ENCODE measurements at places on chromosomes 7 and 10.
A peak's percentile ranks its signal among the peaks of the same experiment; 100 is the strongest.

- DNase-seq, result no peak
Observed at GRCh38 chr10:103877861-103878260, 22.5 kb upstream of the SH3PXD2A start.

GRCh38 chr10:109103278-109103677, 820.0 kb downstream of the XPNPEP1 start:
- DNase-seq, result no peak

- DNase-seq, result no peak
Observed at GRCh38 chr7:127776776-127777386, 124.9 kb downstream of the SND1 start.

- DNase-seq, result no peak
Observed at GRCh38 chr10:119455609-119456434, 86.7 kb downstream of the RGS10 start.

GRCh38 chr10:27457261-27457945, 46.7 kb upstream of the RAB18 start:
- DNase-seq, result no peak

DNA sequence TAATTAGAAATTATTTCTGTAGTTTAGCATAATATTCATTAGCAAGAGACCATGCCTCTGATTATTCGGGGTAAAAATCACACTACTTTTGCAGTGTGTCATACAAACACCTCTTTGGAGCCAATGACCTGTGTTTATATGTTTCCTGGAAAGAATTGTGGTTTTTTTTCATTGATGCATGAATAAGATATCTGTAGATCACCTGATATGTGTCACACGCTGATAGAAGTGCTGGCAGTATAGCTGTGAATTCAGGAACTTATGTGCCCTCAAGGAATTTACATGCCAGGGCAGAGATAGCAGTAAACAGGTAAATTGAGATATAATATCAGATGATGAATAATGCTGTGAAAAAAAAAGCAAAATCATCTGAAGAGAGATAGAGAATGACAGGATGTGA, 118.2 kb downstream of the VPS50 start:
- DNase-seq, result no peak

DNA sequence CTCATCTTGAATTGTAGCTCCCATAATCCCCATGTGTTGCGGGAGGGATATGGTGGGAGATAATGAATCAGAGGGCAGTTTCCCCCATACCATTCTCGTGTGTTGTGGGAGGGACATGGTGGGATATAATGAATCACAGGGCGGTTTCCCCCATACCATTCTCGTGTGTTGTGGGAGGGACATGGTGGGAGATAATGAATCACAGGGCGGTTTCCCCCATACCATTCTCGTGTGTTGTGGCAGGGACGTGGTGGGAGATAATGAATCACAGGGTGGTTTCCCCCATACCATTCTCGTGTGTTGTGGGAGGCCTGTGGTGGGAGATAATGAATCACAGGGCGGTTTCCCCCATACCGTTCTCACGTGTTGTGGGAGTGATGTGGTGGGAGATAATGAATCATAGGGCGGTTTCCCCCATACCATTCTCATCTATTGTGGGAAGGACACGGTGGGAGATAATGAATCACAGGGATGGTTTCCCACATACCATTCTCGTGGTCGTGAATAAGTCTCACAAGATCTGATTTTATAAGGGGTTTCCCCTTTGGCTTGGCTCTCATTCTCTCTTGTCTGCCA, 271.0 kb downstream of the MAD1L1 start:
- DNase-seq, result peak; percentile 63

- DNase-seq, result no peak
Observed at GRCh38 chr10:113496111-113497109, 56.4 kb upstream of the HABP2 start.

Data from T-helper 2 cell treated with Interferon-gamma antibody and Interleukin-4, amounts not matched to agents 5 μg/mL and 100 μg/mL, for 36 hours (primary cell).